ENCODE measurements at places on chromosomes 2 and 18. TPM values are rescaled to one million over a fixed set of nuclear protein-coding genes. Genes with fewer than 3 reads are reported as not detected.
A peak's percentile ranks its signal among the peaks of the same experiment; 100 is the strongest.

DNA sequence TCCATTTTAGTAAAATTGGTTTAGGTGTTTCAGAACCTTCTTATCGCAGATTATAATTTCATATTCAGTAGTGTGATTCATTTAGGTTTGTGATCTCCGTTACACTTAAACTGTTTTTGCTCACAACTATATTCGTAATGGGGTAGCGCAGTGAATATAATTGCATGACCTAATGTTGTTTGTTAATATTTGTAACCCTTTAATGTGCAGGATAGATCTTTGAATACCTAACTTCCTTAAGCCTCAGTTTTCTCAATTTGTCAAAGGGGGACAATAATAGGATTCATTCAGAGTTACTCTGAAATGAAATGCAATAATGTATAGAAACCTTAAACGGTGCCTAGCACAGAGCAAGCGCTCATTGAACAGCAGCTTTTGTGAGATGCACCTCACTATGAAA is 558 bp upstream of the ZDBF2 start:
- DNase-seq: peak; percentile 11

- peak; percentile 68 for DNase-seq
Measured at GRCh38 chr2:196927376-196928225, 1.1 kb upstream of the PGAP1 start.

- DNase-seq: no peak
Measured at GRCh38 chr2:134014196-134014960, 239.5 kb upstream of the MGAT5 start.

DNA sequence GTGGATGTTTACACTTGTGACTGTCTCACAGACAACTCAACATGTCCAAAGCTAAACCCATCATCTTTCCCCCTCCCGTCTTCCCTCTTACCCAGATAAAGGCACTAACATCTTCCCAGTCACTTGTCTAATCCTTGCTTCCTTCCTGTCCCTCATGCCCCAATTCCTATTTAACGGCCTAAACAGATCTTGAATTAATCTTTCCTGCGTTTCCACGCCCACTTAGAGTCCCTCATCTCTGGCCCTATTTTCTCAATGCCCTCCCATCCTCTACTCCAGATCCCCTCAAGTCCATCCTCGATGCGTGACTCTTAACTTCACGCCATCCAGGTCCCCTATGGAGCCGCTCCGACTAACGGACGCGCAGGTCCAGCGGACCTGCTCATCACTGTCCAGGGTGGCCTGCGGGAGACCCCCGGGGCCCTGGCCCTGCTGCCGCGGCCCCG is 682 bp upstream of the SCLY start:
- no peak for DNase-seq

DNA sequence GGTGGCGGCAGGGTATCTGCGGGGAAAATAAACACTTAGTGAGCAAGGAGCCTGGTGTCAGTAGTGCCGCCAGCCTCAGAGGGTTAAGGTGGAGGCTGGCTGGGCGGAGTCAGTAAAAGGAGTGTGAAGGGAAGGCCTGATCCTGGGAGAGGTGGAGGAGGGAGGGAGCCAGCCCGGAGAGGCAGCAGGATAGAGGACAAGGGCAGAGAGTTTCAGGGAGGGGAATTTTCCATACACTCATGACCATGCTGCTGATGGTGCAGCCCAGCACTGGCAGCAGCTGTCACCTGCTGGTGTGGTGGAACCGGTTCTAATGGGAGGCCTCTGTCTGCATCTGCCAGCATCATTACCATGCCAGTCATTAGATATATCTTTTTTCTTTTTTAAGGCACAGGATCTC is 2.0 kb upstream of the TEX44 start:
- DNase-seq: peak; percentile 41

DNA sequence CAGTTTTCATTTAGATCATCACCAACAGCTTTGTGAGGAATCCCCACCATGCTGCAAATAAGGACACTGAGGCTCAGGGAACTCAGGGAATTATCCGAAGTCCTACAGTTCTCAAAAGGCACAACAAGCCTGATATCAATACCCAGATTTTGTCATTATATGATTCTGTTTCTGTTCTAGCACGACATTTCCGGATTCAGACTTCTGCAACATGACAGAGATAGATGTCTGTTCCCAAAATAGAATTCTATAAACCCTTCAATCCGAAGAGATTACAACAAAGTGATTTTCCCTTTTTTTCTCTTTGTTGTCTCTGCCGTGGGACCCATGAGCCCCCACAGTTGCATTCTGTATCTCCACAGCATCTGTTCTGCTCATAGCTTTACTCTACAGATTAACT is 72.0 kb downstream of the DOCK10 start:
- DNase-seq: no peak

GRCh38 chr2:79580175-79580574 is 67.3 kb downstream of the CTNNA2 start:
- no peak for DNase-seq

GRCh38 chr2:7031547-7032245 is 114.5 kb downstream of the RNF144A start:
- DNase-seq: peak; percentile 79

- peak; percentile 17 for DNase-seq
Measured at GRCh38 chr2:99726691-99727090, 236.9 kb upstream of the REV1 start.

- DNase-seq: peak; percentile 78
Measured at GRCh38 chr2:71581026-71581425, 127.7 kb downstream of the DYSF start.

DNA sequence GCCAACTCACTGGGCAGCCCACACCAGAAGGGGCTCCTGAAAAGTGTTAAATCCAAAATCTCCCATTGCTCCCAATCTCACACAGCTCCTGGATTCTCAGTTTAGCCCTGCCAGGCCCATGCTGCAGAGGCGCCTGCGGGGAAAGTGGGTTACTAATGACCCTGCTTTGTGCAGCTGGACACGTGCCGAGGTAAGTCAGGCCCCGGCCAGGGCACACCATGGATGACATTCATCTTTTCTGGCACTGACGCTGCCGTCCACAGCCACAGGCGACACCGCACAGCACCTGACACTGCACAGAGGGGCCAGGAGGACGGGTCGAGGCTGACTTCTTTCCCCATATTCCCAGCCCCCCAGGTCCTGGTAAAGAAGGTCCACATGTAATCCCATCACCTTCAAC is 193.5 kb downstream of the EIPR1 start:
- DNase-seq: no peak

DNA sequence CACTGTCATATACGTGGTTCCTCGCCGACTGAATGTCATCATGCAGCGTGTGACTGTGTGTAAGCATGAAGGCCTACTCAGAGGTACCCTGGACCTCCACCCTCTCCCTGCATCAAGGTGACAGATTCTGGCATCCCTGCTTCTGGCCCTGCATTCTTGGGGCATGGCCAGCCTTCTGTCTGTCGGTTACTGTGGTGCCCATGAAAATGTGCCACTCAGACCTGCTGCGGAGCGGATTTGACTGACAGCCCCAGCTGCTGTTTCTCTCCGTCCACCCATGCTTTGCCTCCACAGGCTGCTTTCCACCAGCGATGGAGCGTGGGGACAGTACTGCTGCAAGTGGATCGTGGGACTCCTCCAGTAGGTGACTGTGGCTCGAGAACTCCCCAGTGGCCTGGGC is 9.6 kb downstream of the TMEM177 start:
- no peak for DNase-seq

GRCh38 chr2:8061219-8061618 is 620.6 kb upstream of the ID2 start:
- no peak for DNase-seq

- DNase-seq: peak; percentile 17
Measured at GRCh38 chr18:40056079-40056692, 1898.8 kb upstream of the PIK3C3 start.

DNA sequence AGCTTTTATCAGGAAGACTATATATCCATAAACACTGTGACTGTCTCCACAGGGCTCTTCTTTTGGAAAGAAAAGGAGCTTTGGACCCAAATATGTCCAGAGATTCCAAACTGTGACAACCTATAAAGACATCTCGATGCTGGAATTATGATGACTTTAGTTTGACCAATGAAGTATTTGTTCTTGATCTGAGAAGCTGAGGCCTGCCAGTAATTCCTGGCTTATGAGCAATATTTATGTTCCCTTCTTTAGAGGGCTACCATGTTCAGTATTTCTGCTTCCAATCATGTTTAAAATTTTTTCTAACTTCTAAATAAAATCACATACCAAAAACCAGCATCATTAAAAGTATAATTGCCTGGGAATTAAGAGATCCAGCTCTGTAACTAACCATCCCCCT is 41.1 kb downstream of the FEZ2 start:
- no peak for DNase-seq

GRCh38 chr2:239498981-239499634 is 98.3 kb upstream of the HDAC4 start:
- DNase-seq: peak; percentile 59

DNA sequence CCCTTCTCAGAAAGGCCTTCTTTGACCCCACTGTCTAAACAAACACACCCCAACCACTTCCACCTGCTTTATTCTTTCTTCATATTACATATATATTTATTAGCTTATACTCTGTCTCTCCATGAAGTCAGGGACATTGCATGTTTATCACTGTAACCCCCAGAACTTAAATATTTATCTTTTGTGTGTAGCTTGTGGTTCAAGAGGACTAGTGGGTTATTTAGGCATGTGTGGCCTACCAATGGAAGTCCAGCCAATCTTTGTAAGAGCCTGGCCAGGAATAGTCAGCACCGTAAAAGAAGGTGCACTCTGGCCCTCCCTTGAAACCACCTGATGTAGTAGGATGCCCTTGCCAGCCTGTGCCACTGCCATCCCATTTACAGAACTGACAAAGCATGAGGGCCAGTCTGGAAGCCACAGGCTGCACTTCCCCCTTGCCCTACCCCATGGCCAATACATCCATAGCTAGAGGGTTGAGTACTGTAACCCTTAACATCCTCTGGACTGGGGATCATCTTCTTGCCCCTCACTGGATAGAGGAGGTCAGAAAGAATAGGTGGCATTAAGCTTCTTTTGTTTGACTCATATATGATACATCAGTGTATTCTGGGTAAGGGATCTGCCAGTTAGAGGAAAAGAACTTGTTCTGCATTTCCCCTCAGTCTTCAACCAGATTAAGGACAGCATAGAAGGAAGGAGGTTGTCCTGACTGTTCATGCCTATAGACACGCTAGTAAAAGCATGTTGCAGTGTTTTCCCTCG is 4.9 kb downstream of the NEMP2 start:
- no peak for DNase-seq

GRCh38 chr2:96319396-96319795 is 5.7 kb upstream of the ITPRIPL1 start:
- no peak for DNase-seq

DNA sequence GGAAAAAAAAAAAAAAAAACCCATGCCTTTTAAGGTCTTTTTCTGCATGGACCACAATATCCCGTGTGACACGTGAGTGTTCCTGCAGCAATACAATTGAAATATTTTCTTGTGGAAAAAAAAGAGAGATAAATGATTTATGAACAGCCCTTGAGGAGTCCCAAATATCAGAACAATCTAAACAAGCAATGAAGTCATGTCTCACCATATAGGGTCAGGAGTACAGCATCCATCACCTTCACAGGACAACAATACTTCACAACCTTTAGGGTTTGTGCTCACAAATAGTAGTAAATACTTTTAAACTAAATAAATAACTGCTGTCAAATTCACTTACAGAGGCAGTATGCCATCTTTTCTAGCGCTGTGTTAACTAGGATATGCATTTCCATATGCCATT is 87.9 kb downstream of the ZEB2 start:
- no peak for DNase-seq

GRCh38 chr2:187093771-187094412 is 244.9 kb upstream of the ZSWIM2 start:
- no peak for DNase-seq

DNA sequence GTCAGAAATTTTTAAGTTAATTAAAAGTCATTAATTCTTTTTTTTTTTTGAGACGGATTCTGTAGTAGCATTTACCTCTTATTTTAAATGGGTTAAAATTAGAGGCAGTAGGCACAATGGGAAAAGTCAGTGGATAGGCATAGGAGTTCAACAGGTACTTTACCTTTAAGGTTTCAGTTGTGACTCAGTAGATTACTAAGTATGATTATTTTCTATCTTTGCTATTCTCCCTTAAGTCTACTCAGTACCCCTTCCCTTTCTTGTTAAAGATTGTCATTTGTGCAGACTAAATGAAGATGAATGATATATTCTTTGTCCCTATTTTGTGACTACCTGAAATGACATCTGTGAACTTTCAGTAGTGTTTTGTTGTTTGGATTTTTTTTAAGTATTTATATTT is 19.7 kb downstream of the CCNYL1 start:
- no peak for DNase-seq

GRCh38 chr18:13371689-13372418 is 153.3 kb downstream of the LDLRAD4 start:
- DNase-seq: no peak

DNA sequence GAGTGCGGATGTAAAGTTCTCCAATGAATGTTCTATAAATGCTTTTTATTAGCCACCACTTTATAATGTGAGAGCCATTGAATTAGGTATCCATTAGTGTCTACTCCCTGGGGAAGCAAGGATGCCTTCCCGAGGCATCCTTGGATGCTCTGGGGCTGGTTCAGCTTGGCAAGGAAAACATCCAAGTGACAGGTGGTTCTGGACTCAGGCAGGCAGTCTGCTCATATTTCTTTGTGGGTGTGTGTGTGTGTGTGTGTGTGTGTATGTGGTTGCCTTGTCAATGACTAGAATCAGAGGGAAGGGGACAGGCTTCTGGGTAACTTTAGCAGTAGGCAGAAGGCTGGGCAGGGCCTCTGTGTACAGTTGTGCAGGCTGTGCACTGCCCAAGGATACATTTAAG is 149.2 kb downstream of the TSN start:
- no peak for DNase-seq

- DNase-seq: no peak
Measured at GRCh38 chr2:127909019-127909418, 23.3 kb upstream of the AMMECR1L start.

- DNase-seq: no peak
Measured at GRCh38 chr18:48887294-48887904, 63.4 kb downstream of the SMAD7 start.

GRCh38 chr18:63887424-63887823 is at the start of gene SERPINB2:
TSS of gene SERPINB2 (plus strand) at chr18:63887705. CDS start at chr18:63891445, 3,740 bp downstream.
- no peak for DNase-seq

- DNase-seq: no peak
Measured at GRCh38 chr2:127575941-127576432, 40.5 kb downstream of the MYO7B start.

- no peak for DNase-seq
Measured at GRCh38 chr2:145047554-145047953, 527.6 kb upstream of the ZEB2 start.

Gene TEX51
- not detected for total RNA-seq

Gene MATN3
- total RNA-seq: 0.31 TPM

Gene RPL37A
- total RNA-seq: 12,065 TPM

Gene BIN1
- total RNA-seq: 725 TPM

Gene DLX2
- total RNA-seq: 0.04 TPM

Gene GKN2
- not detected for total RNA-seq

Gene TUBA3E
- total RNA-seq: not detected

Gene KCNF1
- total RNA-seq: 2.0 TPM

Gene OTOS
- not detected for total RNA-seq

Gene CPS1
- total RNA-seq: 2.1 TPM

Gene CRYGA
- total RNA-seq: not detected

Gene SPOPL
- total RNA-seq: 12.1 TPM

Gene IL1RN
- total RNA-seq: 0.22 TPM

Gene SPC25
- 5.3 TPM for total RNA-seq

Measured in muscle of leg (tissue), 16 donors.